ENCODE measurements at places on chromosomes 7 and 10. TPM values are rescaled to one million over a fixed set of nuclear protein-coding genes. Genes with fewer than 3 reads are reported as not detected.

CALCR gene
- total RNA-seq: not detected

GRCh38 chr7:97460433-97460832 lies 271.5 kb upstream of the TAC1 start:
- DNase-seq: no peak

DNA sequence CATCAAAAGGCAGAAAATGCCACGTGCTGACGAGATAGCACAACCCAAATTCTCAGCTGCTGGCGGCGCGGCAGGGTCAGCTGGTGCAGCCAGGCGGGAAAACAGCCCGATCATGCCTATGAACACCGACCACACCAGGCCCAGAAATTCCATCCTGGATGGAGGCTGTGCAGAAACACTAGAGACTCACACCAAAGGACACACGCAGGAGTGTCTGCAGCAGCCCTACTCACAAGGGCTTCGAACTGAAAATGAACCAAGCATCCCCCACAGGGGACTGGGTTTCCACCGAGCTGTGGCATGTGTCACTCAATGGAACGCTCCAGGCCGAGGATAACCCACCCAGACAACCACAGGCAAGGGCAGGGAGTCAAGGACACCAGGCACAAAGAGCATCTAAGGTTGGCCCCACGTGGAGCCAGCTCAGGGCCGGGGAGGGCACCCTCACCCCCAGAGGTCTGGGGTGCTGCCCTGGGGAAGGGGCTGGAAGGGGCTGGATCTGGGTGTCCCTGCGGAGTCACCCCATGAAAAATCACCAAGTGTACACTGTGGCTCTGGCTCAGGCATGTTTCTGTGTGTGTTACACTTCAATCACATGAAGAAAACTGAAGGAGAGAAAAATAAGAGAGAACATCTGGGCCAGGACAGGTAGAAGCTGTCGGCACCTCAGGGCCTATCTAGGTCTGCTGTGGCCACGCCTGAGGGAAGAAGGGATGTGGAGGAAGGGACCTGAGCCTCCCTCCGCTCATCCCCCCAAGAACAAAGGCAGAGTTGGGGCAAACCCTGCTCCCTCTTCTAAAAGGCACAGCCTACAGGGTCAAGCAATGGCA lies 33.0 kb downstream of the RASGEF1A start:
- peak; percentile 50 for DNase-seq

ENTPD1 gene
- total RNA-seq: 12.3 TPM

- DNase-seq: no peak
Observed at GRCh38 chr7:155489862-155490696, 32.1 kb downstream of the EN2 start.

- no peak for DNase-seq
Observed at GRCh38 chr7:97480772-97481390, 251.0 kb upstream of the TAC1 start.

ARHGEF35 gene
- 1.7 TPM for total RNA-seq

DNA sequence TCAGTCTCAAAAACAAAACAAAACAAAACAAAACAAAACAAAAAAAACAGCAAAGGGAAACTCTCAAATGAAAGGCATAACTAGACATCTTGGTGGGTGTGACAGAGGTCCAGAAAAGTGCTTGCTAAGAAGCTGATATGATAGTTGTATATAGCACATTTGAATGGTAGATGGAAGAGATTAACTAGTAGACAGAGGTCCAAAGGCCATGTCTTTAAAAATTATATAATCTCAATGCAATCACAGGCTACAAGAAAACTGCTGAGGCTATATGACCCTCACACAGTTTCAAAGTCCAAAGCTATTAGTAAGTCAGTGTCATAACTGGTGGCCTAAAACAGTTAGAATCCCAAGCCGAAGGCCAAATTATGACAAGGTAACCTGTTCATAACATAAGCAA lies 15.6 kb upstream of the CUBN start:
- DNase-seq: no peak

- no peak for DNase-seq
Observed at GRCh38 chr10:124763267-124763666, 19.1 kb upstream of the FAM53B start.

- no peak for DNase-seq
Observed at GRCh38 chr7:132424821-132425724, 151.2 kb downstream of the PLXNA4 start.

SEC31B gene
- 4.5 TPM for total RNA-seq

FGFR2 gene
- 2.8 TPM for total RNA-seq

GPR37 gene
- total RNA-seq: not detected

FAM53B gene
- 30.3 TPM for total RNA-seq

- DNase-seq: no peak
Observed at GRCh38 chr10:30436191-30436611, 2.2 kb downstream of the MAP3K8 start.

- no peak for DNase-seq
Observed at GRCh38 chr10:59718257-59718656, 8.6 kb upstream of the SLC16A9 start.

DNA sequence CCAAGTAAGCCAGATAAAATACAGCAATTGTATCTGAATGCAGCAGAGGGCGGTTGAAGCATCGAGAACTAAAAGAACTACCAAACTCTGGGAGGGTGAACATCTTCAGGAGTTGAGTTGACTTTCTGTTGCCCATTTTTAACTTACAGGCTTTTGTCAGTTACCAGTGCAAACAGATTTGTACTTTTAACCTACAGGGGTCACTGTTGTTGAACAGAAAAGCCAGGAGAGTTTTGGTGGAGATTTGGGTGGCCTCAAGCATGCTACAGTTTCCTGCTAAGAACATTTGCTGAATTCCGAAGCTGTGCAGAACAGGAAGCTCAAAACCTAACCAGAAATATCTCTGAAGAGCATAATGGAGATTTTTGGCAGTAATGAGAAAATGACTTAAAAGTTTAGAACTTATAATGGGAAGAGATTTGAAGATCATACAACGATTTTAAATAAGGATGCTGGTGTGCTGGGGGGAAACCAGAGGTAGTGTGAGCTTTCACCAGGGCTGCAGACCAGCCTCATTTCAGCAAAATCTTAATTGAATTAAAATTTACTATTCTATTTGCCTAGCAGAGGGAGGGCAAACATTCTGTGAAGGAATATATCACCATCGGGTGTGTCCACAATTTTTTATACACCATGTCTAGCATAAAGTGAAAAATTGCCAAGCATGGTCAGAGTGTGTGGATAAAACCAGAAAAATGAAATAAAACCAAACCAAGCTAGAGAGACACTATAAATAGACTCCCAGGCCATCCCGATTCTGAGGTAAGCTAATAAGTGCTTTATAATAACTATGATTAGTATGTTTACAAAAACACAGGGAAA lies 208.6 kb upstream of the CCDC6 start:
- no peak for DNase-seq

DNA sequence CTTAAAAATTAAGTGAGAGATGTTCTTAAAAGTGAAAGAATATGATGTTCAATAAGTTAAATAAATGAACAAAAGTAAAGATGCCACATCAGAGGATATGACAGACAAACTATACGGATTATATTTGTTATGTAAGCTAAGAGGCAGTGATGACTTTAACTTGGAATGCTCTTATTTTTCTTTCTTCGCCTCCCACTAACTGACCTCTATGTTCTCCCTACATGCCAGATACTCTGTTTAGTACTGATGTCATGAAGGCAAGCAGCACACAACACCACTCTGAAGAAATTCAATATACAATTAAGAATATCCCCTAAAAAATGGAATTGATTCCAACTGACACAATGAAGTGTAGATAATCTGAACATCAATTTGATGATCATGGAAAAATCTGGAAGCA lies 223.4 kb downstream of the DOCK4 start:
- no peak for DNase-seq

DNA sequence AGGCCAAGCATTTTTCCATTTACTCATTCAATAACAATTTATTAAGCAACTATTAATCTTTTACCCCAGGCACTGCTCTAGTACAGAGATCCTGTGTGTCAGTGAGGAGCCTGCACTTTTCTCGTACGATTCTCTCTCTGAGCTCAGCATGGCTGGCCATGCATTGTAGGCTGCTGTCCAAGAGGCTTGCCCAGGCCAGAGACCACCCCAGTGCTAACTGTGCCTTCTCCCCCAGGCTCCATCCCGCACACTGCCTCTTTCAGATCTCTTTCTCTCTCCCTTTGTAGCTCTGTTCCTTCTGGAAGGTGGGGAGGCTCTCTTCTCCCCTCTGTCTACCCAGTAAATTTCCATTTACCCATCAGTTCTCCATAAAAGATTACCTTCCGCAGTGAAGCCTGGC lies 101.0 kb upstream of the IKZF1 start:
- DNase-seq: no peak

NAT16 gene
- total RNA-seq: not detected

- DNase-seq: no peak
Observed at GRCh38 chr7:159239028-159239427, 94.4 kb upstream of the VIPR2 start.

EPHB6 gene
- total RNA-seq: 8.2 TPM

HIPK2 gene
- 131 TPM for total RNA-seq

DNA sequence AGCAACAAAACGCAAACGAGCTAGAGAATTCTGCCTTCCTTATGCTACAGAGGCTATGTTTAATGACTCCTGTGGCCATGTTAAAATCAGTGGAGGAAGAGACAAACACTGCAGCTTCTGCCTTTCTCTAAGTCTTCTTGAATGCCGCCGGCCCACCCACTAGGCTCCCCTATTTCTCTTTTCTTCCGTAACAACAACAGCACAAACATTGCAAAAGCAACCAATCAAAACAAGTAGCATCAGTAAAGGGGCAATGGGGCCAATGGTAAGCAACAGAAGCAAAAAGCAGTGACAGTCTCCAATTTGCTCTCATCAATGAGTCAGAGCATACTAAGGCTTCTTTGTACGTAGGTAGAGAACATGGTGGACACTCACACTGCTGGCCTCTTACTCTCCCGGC lies 26.8 kb downstream of the DNAJC1 start:
- no peak for DNase-seq

DNA sequence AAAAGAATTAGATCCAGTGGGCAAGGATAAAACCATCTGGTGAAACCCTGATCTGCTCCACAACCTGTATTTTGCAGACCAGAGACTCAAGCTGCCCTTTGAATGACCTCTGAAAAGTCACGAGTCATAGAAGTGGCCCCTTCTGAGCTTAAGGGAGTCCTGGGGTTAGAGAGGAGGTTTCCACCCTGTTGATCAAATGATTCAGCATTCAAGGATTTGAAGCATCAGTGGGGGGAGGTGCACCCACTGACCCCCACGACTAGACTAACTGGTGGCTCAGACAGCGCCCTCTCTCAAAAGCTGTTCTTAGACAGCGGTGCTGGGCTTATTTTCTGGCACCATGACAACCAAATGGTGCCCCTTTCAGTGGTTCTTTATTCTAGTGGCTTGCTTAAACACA lies 44.3 kb downstream of the PLCE1 start:
- DNase-seq: no peak

- no peak for DNase-seq
Observed at GRCh38 chr7:108456845-108457540, 757 bp upstream of the NRCAM start.

PMS2 gene
- total RNA-seq: 5.0 TPM

GRCh38 chr7:51455948-51456347 lies 139.3 kb upstream of the COBL start:
- DNase-seq: no peak

- DNase-seq: no peak
Observed at GRCh38 chr7:17099083-17099973, 199.1 kb upstream of the AHR start.

DNA sequence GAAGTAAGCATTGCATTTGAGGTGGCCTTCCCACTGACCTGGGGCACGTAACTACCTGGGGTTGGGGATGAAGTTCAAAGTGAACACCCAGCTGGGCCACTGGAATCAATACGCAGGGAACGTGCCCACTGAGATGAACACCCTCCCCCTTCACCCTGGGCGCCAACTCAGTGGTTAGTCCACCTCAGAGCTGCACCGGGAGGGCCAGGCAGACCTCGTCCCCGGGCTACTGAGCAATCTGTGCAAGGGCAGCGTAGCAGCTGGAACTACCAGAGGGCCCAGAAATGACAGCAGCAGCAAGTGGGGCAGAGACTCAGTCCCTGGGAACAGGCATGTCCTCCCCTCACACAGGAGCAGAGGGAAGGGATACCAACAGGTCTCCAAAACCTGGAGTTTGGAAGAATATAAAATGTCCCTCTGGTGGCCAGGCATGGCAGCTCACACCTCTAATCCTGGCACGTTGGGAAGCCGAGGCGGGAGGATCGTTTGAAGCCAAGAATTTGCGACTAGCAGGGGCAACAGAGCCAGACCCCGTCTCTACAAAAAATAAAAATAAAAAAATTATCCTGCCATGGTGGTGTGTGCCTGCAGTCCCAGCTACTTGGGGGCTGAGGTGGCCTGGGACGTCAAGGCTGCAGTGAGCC lies 143.9 kb downstream of the SH3PXD2A start:
- no peak for DNase-seq

- DNase-seq: no peak
Observed at GRCh38 chr7:148982654-148983199, 45.6 kb downstream of the PDIA4 start.

All from right atrium auricular region (tissue), 2 donors.